Activated CD4-positive, alpha-beta memory T cell treated with anti-CD3 and anti-CD28 coated beads for 36 hours (primary cell): ENCODE measurements at places on chromosomes 3 and 15.
A peak's percentile ranks its signal among the peaks of the same experiment; 100 is the strongest.

DNA sequence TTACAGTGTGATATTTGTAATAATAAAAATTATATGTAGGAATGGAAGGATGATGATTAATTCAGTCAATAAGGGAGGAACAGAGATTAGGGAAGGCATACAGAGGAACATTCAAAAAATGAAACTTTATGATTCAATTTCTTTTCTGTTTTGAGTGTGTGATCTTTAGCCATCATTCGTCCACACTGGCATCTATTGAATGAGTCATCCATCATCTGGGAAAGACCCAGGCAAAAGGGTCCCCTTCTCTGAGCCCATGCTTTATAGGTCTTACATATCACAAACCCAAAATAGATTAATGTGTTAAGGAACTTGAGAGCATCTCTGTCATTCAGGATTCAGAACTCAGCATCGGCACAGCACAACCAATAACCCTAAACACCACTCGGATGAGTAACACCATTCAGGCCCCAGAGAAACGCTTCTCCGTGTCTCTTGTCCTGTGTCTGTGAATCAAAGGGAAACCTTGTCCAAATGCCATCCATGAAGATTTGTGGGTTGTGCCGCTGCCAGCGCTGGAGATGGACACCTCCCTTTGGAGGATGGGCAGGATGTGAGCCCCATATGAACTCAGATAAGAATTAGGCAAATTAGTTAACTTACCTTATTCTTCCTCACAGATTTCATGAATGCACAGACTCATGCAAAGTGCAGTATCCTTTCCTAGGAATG, 21.7 kb upstream of the TPM1 start:
- no peak for DNase-seq

GRCh38 chr3:113255100-113255853, 43.9 kb downstream of the BOC start:
- no peak for DNase-seq

DNA sequence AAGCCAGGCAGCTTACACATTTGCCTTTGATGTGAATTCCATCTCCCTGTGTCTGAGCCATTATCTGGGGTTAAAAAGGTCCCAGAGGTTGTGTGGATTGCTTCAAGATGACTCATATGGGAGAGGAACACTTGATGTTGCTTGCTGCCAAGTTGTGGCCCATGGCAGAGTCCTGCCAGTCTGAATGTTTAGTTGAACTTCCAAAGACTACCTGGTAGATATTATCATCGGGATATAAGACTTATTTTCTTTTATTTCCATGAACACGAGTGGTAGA, 85.6 kb downstream of the TJP1 start:
- no peak for DNase-seq

GRCh38 chr3:41574900-41575299, 375.6 kb downstream of the CTNNB1 start:
- no peak for DNase-seq

GRCh38 chr3:152127058-152127457, 141.7 kb upstream of the MBNL1 start:
- peak; percentile 29 for DNase-seq

DNA sequence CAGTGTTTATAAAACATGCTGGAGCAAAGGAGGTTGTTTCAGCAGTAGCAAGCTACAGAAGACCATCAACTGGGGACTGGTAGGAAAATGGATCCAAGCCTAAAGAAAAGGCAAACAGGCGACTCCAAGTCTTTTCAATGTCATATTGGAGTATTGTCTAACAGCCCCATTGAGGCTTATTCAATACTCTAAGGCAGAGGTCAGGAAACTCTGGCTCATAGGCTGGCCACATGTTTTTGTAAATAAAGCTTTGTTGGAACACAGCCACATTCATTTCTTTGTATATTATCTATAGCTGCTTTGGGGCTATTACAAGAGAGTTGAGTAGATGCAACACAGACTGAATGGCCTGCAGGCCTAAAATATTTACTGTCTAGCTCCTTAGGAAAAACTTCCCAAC, 77.5 kb downstream of the RPL22L1 start:
- DNase-seq = no peak

DNA sequence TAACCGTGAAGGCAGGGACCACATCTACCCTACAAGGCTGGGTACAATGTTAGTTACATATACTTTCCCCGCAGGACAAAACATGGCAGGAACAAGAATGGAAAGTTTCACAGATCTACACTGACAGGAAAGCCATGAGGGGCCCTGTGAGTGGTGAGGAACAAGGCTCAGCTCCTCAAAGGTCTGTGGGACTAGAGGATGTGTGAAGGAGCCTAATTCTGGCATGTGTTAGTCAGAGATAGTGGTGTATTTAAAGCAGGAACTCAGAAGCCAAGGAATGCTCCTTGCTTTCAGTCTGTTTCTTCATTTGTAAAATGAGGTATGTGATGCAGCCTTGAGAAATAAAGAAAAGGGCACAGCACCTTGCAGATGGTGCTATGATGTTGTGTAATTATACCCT, 25.1 kb downstream of the ETV5 start:
- no peak for DNase-seq

DNA sequence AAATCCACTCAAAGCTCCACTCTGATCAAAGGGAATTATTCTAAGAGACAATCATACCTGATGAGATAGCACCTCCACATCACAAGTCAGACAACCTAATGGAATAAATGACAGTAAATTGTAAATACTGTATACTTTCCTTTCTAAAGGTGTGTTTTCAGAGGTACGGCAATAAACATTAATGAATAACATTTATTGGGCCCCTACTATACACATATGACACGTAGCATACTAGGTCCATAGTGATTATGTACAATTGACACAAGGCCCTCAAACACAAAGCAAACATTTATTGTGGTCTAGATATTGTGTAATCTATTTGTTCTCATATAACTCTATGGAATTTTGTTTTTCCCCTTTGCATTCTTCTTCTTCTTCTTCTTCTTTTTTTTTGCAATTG, 429.8 kb downstream of the FOXP1 start:
- no peak for DNase-seq

DNA sequence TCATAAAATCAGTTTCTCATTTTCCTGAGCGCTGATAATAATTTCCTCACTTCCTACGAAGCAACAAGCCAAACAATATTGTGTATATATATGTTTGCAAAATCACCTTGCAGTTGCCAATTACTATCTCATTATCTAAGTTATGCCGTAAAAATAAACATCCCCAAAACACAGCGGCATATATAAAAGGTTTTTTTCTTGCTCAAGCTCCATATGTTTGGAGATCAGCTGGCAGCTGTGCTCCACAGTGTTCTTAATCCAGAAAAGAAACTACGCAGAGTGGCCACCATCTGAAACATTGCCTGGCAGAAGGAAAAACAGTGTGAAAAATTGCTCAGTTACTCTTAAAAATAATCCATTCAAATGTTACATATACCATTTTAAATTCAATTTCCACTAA, 951.4 kb downstream of the PLOD2 start:
- no peak for DNase-seq

- no peak for DNase-seq
Observed at GRCh38 chr15:101502572-101503295, 13.2 kb upstream of the PCSK6 start.

- no peak for DNase-seq
Observed at GRCh38 chr3:140376136-140376889, 301.6 kb upstream of the TRIM42 start.

DNA sequence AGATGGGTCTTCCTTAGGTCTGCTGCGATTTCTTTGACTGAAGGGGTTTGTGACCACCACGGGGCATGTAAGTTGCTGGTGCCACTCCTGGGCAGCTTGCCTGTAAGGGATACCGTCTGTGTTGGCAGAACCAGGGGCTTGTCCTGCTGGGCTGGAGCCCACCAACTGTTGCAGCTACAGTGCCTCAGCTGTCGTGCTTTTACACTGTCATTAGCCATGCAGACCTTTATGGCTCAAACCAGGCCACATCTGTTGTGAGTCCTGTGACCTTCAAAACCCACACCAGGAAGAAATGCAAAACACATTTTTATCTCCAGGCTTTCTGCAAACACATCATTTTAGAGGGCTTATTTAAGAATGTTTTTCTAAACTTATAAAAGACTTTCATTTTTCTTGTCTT, 168.7 kb downstream of the PTPRG start:
- no peak for DNase-seq

DNA sequence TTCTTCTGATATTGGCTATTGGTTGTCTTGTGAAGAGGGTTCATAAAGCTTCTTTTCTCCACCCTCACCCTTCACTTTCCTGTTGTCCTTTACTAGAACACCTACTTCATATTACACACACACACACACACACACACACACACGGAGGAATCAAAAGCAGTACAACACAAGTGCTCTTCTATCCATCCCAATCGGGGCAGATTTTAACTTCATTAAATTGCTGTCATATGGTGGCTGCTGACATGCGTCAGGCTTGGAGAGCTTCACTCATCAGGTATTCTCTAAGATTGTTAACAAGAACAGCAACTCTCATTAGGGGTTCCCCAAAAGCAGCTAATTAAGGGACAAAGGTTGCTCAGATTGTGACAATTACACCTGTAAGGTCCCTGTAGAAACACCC, 239.1 kb upstream of the MEIS2 start:
- DNase-seq = no peak

DNA sequence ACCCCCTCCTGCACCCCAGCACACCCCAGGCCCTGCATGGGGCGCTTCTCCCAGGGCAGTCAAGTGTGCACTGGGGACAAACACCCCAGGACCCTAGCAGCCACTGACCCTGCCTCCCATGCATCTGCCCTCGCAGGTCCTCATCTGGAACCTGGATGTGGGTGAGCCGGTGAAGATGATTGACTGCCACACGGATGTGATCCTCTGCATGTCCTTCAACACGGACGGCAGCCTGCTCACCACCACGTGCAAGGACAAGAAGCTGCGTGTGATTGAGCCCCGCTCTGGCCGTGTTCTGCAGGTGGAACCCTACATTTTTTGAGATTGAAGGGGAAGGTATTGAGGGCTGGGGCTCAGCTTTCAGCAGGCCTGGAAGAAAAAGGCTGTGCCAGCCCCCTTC, 109.3 kb downstream of the ANP32A start:
- DNase-seq = no peak

DNA sequence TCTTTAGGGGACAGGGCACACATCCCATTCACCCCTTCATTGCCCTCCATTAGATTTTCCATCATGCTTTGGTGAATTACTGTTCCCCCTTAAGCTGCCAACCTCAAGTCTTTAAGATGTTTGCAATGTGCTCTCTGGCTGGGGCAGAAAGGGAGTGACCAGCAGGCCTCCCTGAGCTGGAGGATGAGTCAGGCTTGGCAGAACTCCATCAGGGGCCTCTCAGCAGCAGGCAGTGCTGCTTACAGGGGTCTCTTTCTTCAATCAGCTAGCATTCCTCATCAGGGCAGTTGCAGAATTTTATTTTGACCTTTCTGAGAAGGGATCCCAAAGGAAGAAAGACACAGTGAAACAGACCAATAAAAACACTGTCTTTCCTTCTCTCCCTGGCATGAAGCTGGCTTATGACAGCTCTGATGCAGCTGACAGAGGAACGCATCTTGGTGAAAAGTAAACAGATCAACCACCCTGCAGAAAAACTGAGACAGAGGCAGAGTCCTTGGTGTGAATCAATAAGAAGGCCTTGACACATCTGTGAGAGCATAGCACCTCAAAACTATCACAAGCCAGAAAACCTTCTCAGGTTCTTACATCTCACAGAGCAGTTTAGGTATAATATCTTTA, 88.7 kb upstream of the MRPL3 start:
- DNase-seq = no peak

GRCh38 chr15:92610101-92610520, 45.5 kb downstream of the FAM174B start:
- no peak for DNase-seq

GRCh38 chr15:41544650-41545015, 576 bp upstream of the RPAP1 start:
- no peak for DNase-seq

DNA sequence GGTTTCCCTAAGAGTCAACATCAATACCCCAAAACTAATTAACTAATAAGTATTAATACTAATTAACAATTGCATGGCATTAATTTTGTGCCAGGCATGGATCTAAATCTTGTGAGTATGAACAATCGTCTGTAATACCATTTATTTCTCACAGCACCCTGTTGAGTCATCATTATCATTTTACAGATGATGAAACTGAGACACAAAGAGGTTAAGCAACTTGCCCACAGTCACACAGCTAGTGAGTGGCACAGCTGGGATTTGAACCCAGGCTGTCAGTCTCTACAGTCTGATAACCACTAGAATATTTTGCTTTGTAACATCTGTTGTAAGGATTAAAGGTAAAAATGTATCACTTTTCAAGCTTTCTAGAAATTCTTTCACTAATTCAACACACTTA, 423.4 kb upstream of the WNT5A start:
- no peak for DNase-seq

DNA sequence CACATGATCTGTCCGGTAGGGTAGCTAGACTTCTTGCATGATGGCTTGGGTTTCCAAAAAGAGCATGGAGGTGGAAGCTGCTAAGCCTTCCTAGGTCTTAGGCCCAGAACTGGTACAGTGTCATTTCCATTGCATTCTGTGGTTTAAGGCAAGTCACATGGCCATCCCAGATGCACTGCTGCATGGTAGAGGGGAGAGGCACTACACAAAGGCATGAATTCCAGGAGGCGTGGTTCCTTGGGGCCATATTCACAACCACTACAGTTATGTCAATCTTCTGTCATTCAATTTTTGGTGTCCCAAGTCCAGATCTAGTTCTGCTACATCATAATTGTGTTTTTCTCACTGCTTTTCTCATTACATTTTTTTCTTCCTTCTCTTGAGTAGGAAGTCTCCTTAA, 122.2 kb upstream of the CHRM5 start:
- no peak for DNase-seq

- no peak for DNase-seq
Observed at GRCh38 chr3:128068156-128068620, 16.0 kb downstream of the SEC61A1 start.

- DNase-seq = no peak
Observed at GRCh38 chr15:25180606-25181292, 226.0 kb downstream of the SNRPN start.

GRCh38 chr15:71410347-71410746, 295.1 kb downstream of the THSD4 start:
- DNase-seq = no peak
